Suppressor macrophage (primary cell): ENCODE measurements at places on chromosomes 1 and 21.

- peak; percentile 83 for DNase-seq
These were observed 359.0 kb upstream of the PTBP2 start for GRCh38 chr1:96362623-96363022.

- DNase-seq: no peak
These were observed 16.9 kb downstream of the CAP1 start for GRCh38 chr1:40057310-40058030.

GRCh38 chr1:12339811-12340543 is 110.1 kb downstream of the VPS13D start:
- DNase-seq: no peak

DNA sequence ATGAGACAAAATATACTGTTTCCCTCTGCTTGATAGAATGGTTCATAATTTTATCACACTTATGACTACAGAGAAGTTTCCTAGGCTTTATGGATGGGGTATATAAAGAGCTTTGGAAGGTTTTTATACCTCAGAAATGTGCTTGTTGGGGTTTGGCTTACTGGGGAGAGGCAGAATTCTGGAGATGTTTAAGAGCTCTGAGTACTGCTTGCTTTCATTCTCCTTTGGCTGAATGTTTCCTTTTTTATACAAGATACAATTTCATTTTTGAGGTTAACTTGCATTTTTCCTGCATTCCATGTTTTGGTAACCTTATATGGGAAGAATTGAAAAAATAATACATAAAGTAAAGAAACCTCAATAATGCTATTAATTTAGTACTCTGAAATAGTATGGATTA is 157.7 kb upstream of the COL11A1 start:
- DNase-seq: no peak

DNA sequence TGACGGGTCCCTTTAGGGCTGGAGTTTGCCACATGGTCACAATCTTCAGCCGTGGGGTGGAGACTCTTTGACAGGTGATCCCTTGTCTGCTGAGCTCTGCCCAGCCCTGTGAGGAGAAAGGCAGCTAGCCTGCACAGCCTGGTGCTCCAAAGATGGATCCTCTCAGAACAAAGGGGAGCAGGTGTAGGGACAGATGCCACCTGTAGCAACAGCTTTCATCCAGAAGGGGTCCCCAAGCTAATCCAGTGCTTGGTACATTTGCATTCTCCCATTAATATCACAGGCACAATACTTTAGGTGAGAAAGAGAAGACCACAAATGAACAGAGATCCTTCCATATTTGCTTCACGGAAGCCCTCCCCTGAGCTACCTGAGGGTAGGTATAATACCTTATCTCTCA is 93.2 kb downstream of the CCDC185 start:
- no peak for DNase-seq

- DNase-seq: peak; percentile 79
These were observed 6.0 kb upstream of the LY9 start for GRCh38 chr1:160789702-160790611.

- DNase-seq: no peak
These were observed 5.8 kb upstream of the ATP1B1 start for GRCh38 chr1:169100651-169101088.

GRCh38 chr1:1670866-1671265 is 12.1 kb upstream of the CDK11B start:
- no peak for DNase-seq

DNA sequence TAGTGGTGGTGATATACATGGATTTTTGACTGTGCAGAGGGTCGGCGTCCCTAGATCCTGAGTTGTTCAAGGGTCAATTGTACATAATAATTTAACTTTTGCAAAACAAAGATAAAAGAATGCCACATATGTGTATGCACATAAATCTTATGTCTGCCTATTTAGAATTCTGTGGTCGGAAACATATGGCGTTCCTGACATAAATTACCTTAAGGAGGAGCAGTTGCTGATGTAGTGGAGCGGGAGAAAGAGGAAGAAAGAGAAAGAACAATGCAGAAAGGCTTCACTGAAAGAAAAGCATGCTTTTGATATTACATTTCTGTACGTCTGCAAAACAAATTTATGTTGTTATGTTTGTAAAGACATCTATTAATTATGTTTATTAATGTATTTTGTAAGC is 40.0 kb downstream of the S1PR1 start:
- no peak for DNase-seq

DNA sequence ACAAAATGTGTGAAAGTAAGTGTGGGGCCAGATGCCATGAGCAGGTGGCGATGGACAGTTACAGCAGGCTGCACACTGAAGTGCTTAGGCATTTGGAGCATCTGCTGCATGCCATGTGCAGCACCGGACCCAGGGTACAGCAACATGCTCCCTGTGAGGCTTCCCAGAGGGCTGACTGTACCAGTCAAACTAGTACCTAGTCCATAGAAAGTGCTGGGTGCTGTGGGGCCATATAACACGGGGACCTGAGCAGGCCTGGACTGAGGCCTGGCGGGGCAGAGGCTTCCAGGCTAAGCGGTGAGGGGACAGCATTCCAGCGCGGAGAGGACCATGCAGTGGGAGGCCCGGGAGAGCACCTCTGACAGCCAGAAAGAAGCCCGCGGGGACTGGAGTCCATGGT is 29.9 kb upstream of the PKP1 start:
- no peak for DNase-seq
